ENCODE measurements at places on chromosomes 13 and 19.

- no peak for DNase-seq
Observed at GRCh38 chr19:3248728-3249326, 24.4 kb downstream of the CELF5 start.

GRCh38 chr19:6529937-6530385 lies 865 bp upstream of the TNFSF9 start:
- no peak for DNase-seq

DNA sequence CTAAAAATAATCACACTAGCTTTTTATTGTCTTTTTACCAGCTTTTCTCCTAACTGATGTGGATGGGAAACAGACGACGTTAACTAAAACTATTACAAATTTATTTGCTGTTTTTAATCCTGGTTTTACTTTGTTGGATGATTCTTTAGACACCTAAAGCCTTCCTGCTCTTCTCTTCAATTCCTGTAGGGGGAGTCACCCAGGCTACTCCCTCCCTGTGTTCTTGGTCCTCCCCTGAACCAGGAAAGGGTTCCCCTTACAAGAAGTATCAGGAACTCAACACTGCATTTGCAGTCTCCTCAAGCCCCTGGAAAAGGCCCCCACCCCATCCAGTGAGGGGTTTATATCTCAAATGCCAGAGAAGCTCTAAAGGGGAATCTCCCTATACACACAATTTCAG lies 206.1 kb downstream of the SUCLA2 start:
- no peak for DNase-seq

DNA sequence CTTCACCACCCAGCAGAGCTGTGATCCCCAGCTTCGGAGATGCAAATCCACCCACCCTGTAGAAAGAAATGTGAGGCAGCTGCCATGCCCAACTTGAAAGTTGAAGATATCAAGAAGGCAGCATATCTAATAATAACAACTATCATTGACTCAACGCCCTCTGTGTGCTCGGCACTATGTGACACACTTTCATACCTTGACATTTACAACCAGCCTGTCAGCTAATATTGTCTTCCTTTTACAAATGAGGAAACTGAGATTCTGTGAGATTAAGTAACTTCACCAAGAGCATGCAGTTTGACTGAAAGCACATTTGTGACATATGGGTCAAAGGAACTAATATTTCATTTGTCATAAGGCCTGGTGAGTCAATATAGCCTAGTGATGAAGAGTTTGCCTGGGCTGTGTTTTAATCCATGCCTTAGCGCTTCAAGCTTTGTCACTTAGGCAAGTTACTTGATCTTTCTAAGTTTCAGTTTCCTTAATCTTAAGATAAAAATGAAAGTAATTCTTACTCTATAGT lies 137.0 kb downstream of the FLT1 start:
- no peak for DNase-seq

- no peak for DNase-seq
Observed at GRCh38 chr13:26881154-26881553, 120.6 kb upstream of the GPR12 start.

GRCh38 chr13:29500386-29500785 lies 95.1 kb downstream of the SLC7A1 start:
- no peak for DNase-seq

- DNase-seq = peak; percentile 61
Observed at GRCh38 chr13:46403851-46404732, 17.0 kb upstream of the RUBCNL start.

DNA sequence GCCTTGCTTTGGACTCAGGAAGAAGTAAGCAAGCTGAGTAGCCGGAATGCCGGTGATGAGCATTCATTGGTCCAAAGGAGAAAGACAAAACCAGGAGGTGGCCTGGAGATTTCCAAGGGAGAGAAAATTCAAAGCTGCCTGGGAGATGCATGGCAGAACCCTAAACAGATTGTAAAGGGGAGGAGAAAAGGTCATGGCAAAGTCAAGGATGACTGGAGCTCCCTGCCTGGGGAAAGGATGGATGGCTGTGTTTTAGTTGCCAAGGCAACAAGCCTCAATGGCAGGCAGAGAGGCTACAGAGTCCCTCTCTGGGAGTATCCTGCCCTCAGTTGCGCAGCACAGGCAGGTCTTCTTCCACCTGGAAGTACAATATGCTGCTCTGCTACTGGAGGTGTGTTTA lies 134.0 kb downstream of the ENOX1 start:
- DNase-seq = no peak

GRCh38 chr19:2236064-2236313 lies 140 bp downstream of the PLEKHJ1 start:
- DNase-seq = no peak

DNA sequence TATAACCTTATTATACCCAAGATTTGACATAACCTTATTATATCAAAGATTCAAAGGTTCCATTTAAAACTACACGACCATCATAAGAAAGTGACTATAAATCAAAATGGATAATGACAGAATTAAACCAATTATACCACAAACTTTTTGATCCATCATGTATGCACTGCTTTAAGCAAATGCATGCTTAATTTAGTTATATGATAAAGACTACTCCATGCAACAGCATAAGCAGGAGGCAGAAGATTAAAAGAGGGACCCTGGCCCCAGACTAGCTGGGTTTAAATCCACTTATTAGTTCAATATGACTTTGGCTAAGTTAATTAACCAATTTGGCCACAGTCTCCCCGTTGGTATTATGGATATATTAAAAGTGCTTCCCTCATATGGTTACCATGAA lies 11.4 kb downstream of the EFNB2 start:
- DNase-seq = no peak

- DNase-seq = peak; percentile 67
Observed at GRCh38 chr19:40754611-40755247, 3.7 kb downstream of the SNRPA start.

GRCh38 chr13:50529154-50529882 lies 314.2 kb downstream of the DLEU7 start:
- DNase-seq = no peak

- no peak for DNase-seq
Observed at GRCh38 chr13:39486758-39487157, 116.2 kb downstream of the LHFPL6 start.

DNA sequence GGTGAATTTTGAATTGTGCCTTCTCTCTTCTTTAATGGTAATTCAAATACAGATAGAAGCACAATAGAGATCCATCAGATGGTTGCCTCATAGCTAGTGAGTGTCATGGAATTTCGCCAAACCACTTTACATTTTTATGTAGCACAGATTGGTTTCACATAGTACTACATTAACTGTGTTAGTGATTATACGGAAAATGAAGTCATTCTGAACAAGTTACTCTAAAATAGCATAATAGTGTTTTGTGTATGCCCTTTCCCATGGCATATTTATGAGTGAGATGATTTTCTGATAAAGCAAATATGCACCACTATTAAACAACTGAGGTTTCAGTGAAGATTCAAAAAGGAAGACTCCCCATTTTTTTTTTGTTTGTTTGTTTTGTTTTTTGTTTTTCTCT lies 1623.5 kb downstream of the PCDH9 start:
- no peak for DNase-seq

DNA sequence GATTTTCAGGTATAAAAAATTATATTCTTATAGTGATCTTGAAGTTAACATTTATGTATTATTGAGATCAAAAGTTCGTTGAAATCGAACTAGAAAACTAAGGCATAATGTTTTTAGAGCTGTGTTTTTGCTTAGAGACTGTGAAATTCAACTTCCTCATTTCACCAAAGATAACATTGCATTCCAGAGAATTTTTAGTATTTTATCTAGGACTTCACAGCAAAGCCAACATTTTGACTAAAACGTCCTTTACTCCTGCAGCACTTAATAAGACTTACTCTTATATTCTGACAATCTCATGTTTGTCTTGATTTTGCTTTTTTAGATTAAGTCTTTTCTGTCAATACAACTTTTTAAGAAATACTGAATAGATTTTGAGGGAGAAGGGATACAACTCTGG lies 4.7 kb downstream of the KCTD4 start:
- DNase-seq = no peak

- no peak for DNase-seq
Observed at GRCh38 chr19:10374931-10375330, 5.4 kb downstream of the TYK2 start.

DNA sequence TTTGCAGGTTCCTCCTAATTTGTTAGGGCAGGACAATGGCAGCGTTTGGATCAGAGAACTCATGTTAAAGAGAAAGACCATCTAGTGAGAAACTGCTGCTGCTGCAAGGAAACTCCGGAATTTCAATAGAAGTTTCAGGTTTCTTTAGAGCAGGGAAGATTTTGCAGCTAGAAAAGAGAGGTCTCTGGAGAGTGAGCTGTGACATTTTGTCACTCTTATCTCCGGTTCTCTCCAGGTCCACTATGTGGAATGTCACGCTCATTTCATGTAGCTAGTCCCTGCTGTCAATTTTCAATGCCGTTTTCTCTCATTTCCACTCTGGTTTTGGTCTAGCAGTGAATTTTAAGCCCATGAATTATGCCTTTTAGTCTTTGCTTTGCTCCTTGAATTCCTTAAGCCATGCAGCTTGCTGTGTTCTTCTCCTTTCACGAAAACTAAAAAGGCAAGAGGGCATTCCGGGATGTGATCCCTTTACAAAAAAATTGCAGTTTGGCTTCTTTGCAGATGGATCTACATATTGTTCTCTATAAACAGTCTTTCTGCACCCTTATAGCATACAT lies 46.7 kb upstream of the POSTN start:
- DNase-seq = no peak

GRCh38 chr13:26888632-26889031 lies 128.0 kb upstream of the GPR12 start:
- DNase-seq = no peak

DNA sequence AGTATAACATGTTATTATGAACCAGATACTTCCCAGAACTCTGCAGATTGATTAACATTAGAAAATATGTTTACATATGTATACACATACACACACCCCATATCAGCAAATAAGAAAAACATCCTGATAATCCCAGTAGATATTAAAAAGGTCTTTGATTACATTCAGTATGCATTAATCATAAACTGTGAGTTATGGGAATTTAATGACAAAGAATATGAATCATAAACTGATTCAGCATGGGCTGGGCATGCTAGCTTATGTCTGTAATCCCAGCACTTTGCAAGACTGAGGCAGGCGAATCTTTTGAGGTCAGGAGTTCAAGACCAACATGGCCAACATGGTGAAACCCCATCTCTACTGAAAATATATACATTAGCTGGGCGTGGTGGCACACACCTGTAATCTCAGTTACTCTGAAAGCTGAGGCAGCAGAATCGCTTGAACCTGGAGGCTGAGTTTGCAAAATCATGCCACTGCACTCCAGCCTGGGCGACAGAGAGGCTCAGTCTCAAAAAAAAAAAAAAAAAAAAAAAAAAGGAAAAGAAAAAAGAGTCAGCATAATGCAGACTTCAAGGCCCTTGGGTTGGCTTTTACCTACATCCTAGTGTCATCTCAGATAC lies 581.9 kb upstream of the PRR20A start:
- no peak for DNase-seq

DNA sequence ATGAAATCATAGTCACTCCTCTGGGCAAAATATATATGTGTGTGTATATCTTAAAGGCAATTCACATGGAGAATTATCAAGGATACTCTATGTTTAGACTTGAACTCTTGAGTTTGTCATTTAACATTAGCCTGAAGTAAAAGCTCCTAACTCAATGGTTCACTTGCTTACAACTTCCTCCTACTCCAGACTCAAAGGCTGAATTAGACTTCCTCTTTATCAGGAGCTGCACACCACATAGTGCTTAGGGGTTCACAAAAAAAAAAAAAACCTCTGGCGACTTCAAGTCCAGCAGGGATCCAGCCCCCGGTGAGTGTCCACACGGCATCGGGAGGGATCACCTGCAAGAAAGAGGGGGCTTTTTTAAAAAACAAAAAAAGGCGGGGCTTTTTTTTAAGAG lies 68.2 kb upstream of the LSM14A start:
- no peak for DNase-seq

GRCh38 chr13:112809332-112810315 lies 119.8 kb downstream of the ATP11A start:
- DNase-seq = no peak

DNA sequence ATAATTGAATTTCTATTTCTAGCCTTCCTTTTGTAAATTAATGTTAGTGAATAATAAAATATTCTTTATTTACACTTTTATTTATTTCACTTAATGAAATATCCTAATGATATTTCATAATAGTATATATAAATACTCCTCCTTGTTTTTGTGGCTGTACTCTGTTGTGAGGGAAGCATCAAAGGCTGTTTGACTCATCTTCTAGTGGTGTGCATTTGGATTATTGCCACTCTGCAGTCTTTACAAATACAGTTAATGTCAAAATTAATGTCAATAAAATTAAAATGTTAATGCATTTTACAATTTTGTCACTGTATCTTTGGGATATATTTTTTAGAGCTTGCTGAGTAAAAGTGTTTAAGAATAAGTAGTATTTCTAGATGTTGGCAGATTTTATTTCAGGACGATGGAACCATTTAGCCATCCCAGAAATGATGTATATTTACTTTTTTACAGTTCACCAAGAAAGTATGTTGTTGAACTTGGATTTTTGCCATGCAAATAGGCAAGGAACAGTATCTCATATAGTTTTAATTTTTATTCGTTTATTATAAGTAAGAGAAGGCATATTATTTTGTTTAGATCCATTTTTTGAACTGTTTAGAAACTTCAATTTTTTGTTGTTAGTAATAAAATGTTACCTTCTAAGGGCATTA lies 281.2 kb upstream of the SLITRK6 start:
- no peak for DNase-seq

DNA sequence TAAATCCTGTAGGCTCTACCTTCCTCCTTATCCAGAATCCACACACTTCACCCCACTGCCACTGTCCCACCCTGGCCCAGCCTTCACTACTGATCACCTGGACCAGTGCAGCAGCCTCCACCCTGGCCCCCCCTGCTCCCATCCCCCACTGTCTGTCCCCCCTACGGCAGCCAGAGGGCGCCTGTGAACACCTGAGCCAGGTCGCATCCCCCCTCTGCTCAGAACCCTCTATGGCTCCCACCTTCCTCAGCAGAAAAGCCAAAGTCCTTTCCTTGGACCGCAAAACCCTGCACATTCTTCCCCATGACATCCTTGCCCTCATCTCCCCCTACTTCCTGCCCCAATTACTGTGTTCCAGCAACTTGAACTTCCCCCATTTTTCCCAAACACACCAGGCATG lies 20.6 kb downstream of the ELAVL3 start:
- no peak for DNase-seq

DNA sequence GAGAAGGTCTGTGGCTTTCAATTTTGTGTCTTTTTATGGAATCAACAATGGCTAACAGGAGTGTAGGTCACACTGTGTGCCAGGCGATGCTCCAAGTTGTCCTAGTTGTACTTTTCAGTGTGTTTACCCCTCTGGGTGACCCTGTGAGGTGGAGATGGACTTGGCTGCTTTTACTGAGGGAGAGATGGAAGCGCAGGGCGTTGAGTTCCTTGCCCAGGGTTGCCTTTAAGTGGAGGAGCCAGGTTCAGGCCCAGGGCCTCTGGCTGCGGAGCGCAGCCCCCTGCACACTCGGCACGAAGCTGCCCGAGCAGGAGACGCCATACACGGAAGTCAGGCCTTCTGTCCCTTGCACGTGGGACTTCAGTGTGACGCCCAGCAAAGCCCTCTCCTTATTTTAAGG lies 112.8 kb downstream of the RAB20 start:
- DNase-seq = no peak

GRCh38 chr13:90498096-90498495 lies 849.4 kb upstream of the MIR17HG start:
- DNase-seq = no peak

All from SIG-M5 (cell line).